ENCODE measurements at places on chromosomes 5 and 9.

- DNase-seq = no peak
Measured at GRCh38 chr9:3138231-3139229, 294.6 kb upstream of the PUM3 start.

- DNase-seq = no peak
Measured at GRCh38 chr5:56574778-56575177, 240.6 kb upstream of the MAP3K1 start.

DNA sequence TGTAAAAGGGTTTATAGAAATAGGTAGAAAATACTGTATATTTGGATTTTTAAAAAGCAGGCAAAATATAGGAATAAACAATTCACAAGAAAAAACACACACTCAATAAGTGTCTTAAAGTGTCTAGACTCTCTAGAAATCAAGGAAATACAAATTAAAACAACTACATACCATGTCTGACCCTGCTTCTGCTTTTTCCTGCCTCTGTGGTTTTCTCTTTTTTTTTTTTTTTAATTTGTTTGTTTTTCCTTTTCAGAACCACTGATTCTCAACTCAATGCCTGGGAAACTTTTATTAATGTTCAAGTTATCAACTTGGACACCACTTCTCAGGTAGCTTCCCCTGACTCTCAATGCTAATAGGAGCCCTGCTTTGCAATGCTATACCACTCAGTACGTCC, 25.5 kb upstream of the TAS2R1 start:
- DNase-seq = no peak

DNA sequence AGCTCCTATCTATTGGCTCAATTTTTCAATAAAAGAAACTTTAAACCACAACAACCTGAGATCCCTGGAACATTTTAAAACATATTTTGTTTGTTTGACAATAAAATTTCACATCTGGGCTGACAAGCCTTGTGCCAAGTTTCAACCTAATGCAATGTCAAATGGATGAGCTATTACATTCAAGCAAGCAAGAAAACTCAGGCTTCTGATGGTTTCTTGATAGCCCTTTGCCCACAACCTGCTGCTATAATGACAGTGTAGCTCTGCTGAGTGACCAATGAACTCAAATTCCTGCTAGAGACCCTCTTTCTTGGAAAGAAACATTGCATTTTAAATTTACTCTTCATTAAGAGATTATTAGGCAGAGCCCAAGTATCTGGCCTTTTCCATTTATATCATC, 472.9 kb downstream of the ARHGEF28 start:
- DNase-seq = no peak

DNA sequence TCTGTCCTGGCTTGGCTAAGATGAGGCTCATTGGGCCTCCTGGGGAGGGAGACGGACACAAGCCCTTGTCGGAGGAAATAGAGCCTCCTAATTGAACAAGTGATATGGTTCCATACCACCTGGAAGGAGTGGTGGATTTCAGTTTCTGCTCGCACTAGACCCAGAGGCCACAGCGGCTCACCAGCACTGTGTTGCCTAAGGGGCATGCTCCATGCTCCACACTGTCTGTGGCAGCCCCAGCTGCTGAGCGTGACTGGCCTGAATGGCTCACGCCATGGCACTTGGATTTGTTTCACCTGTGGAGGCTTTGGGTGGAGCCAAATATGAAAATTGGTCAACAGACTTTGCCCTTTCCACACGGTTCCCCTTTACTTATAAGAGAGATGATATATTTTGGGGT, 181.1 kb downstream of the HSPA4 start:
- no peak for DNase-seq

DNA sequence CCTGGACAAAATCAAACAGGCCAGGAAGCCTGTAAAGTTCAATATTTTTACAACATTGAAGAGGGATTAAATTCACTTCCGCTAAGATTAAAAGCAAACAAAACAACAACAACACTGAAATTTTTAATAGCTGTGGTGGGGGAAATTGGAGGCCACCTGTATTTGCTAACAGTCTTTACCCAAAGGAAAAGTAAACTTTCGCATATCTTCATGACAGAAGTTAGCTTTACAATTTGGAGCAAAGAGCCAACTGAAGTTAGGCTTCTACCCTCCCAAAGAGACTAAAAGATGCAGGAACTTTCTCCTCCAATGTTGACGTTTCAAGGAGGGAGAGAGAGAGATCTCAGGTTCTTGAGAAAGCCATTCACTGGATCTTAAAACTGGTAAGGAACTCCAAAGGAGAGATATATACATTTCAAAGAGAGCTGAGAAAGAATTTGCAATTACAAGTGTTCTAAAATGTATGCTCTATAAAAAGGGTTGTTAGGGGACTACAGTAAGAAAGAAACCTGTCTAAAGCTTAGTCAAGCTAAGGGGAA, 349.2 kb upstream of the CDH9 start:
- DNase-seq = no peak

- no peak for DNase-seq
Measured at GRCh38 chr9:130473566-130473965, 28.8 kb downstream of the ASS1 start.

- DNase-seq = no peak
Measured at GRCh38 chr5:159905496-159905895, 10.8 kb upstream of the ADRA1B start.

DNA sequence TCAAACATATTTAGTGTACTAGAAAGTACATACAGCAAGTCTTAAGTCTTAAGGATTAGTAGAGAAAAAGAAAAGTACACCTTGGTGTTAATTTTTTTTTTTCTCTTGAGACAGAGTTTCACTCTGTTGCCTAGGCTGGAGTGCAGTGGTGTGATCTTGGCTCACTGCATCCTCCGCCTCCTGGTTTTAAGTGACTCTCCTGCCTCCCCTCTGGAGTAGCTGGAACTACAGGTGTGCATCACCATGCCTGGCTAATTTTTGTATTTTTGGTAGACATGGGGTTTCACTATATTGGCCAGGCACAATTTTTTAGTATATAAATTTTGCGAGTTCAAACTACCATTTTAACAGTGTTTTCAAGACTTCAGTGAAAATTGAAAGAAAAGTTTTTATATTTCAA, 1941.1 kb upstream of the CDH6 start:
- DNase-seq = no peak

DNA sequence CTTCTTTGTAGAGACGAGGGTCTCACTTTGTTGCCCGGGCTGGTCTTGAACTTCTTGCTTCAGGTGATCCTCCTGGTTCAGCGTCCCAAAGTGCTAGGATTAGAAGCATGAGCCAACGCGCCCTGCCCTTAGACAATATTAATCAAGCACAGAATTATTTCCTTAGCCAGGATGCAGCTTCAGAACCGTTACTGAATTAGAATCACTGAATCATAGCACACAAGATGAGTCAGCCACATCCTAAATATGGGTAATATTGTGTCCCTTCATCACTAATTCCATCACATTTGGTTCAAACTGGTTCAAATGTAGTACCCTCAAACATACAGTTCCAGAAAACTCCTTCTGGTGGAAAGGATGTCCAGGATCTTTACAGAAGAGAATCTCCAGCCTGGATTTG, 82.7 kb downstream of the BNC2 start:
- no peak for DNase-seq

DNA sequence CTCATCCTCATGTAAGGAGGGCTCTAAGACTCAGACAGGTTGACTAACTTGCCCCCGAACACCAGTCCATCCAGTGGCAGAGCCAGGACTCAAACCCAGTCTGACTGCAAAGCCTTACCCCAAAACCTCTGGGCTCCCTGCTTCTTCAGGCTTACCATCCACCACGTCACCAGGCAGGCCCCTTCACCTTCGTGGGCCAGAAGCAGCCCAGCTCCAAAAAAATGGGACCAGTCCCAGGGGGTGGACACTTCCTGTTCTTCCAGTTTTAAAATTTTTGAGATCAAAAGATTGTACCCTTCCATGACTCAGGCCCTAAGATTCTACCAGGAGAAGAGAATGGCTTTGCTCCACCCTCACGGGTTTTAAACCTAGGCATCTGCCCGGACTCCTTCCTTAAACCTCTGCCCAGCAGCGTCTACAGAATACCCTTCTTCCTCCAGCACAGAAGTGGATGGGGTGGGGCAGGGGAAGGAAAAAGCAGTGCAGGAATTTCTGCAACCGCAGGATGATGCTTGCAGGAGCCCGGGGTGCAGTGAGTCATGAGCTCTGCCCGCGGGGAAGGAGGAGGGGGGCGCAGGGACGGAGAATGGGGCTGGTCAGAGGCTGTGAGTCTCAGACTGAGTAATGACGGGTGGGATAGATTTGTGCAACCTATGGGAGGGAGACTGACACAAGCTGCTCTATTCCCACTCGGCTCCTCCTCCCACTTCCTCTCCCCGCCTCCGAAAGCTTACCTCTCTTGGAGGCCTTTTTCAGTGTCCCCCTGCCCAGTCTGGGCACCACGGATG, 50.4 kb upstream of the STXBP1 start:
- no peak for DNase-seq

GRCh38 chr9:5111696-5112095, 73.7 kb downstream of the INSL6 start:
- DNase-seq = no peak

GRCh38 chr5:61303346-61303745, 28.7 kb upstream of the ZSWIM6 start:
- DNase-seq = no peak

DNA sequence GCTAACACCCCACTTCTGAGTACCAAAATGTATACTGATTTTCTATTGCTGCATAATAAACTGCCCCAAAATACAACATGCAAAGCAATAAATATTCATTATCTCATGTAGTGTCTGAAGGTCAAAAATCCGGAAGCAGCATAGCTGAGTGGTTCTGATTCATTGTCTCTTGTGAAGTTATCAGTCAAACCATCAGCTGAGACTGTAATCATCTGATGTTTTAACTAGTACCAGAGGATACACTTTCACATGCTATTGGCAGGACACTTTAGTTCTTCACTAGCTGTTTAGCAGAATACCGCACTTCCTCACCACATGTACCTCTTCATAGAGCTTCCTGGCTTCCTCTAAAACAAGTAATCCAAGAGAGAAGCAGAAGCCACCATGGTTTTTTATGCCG, 12.7 kb upstream of the TMEM161B start:
- DNase-seq = no peak

DNA sequence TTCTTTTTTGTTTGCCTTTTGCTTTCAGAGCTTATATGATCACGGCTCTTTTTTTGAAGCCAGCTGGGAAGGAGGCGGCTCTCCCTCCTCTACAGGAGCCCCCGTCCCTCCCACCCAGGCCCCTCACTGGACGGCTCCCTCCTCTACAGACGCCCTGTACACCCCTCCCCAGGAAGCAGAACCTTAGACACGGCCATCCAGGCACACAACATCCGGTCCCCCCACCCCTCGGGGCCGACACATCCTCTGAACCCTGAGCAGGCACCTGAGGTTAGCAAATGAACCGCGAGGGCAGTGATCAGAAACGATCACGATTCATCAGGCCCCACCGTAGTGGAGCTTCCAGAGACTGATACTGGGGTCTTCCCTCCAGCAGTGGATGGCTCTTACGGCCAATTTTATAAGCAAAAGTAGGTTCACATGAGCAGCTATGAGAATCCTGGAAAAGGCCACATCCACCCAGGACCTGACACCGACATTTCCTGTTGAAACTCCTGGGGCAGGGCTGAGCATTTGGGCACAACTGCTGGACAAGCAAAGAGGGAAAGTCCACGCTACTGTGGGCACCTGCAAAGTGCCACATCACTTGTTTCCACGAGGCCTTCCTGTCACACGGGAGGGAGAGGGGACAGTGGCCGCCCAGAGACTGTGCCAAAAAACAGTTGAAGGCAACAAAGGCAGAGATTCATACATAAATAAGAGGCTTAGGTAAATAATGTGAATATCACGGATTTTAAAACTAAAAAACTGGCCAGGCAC, 78.9 kb downstream of the SEMA4D start:
- peak; percentile 85 for DNase-seq

DNA sequence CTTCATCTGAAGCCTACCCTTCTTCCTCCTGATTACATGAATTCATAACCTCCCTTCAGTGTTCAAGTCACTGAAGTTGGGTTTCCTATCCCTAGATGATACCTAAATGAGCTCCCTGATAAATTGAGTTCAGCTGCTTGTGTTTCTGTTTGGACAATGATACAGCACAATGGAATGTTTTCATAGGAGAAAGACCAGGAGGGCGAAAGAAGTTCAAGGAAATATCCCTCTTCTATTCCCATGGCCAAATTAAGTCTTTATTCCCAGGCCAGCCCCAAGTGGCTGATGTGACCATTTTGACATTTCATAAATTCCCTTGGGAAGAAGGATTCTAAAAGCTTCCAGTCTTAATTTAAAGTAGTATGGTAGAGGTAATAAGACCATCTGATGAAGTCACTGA, 555.8 kb upstream of the CLINT1 start:
- no peak for DNase-seq

DNA sequence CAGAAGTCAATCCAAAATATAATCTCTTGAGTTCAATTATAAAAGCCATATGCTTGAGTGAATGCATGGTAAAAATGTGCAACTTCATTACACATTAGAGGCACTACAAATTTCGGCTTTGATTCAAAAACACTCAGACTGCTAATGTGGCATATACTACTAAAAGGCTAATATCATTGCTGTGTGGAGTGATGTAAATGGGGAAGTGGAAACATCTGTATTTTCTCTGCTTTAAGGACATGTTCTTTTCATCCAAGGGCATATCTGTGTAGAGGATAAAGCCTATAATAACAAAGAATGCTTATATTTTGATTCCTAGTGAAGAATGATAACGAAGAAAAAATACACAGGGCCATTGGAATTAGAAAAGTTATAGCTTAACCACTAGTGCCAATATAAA, 643.9 kb upstream of the ZNF608 start:
- no peak for DNase-seq

- no peak for DNase-seq
Measured at GRCh38 chr5:56589481-56589860, 225.9 kb upstream of the MAP3K1 start.

- DNase-seq = no peak
Measured at GRCh38 chr9:116279230-116279629, 125.6 kb downstream of the PAPPA start.

GRCh38 chr9:12774861-12775678, at the start of gene LURAP1L:
Gene LURAP1L, plus strand, starts transcription at chr9:12775020. Its CDS starts 696 bp downstream, at chr9:12775716.
- no peak for DNase-seq

GRCh38 chr9:21677834-21678233, 124.6 kb upstream of the MTAP start:
- DNase-seq = no peak

DNA sequence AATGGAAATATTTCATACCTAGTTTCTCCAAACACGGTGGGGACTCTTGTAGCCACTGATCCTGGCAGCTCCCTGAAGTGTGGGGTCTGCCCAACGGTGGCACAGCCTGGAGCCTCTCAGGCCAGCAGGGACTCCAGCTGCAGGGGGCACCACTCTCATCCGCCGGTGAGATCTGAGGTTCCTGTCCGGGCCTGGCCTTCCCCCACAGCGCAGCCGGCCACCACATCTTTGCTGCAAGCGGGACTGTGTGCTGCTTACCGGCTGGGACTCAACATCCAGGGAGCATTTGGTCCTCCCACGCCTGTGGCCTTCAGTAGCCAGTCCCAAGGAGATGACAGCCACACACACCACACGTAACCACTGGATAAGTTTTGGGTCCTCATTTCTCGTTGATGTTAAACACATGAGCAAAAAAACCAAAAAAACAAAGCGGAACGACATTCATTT, 7.7 kb upstream of the NKX2-5 start:
- no peak for DNase-seq

DNA sequence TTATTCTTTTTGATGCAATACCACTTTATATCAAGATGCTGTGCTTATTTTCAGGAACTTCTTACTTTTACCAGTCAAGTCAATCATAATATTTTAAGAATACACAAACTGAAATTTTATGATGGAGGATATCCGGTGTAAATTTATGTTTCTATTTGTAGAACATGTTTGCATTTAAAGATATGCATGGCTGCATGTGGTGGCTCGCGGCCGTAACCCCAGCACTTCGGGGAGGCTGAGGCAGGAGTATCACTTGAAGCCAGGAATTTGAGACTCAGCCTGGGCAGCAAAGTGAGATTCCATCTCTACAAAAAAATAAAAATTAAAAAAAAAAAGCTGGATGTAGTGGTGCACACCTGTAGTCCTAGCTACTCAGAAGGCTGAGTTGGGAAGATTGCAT, 73.5 kb upstream of the ALDH1A1 start:
- no peak for DNase-seq

All from activated CD4-positive, alpha-beta T cell treated with anti-CD3 and anti-CD28 coated beads for 36 hours (primary cell).